ENCODE measurements at places on chromosomes 11 and 22.

DNA sequence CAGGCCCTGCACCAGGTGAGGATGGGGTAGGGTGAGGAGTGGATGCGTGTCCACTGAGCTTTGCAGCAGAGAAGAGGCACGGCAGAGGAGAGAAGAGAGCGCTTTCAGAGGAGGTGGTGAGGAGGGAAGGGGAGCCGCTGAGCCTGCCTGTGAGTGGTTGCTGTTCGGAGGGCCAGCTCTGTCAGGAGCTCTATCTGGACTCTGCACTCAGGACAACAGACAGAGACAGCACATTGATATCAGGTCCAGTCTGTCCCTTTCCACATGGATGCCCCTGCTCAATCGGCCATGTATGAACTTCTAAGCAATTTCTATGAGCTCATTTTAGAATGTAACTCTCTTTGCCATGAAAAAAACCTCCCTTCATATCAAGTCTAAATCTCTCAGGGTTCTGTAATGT is 158.6 kb downstream of the KIRREL3 start:
- H3K36me3 ChIP-seq = no peaks in the 10 kb centered on the region
- no peak overlapping the region for H3K27ac ChIP-seq
- H3K4me1 ChIP-seq = no peaks in the 10 kb centered on the region
- no peak for DNase-seq
- H3K27me3 ChIP-seq = no peaks in the 10 kb centered on the region

DNA sequence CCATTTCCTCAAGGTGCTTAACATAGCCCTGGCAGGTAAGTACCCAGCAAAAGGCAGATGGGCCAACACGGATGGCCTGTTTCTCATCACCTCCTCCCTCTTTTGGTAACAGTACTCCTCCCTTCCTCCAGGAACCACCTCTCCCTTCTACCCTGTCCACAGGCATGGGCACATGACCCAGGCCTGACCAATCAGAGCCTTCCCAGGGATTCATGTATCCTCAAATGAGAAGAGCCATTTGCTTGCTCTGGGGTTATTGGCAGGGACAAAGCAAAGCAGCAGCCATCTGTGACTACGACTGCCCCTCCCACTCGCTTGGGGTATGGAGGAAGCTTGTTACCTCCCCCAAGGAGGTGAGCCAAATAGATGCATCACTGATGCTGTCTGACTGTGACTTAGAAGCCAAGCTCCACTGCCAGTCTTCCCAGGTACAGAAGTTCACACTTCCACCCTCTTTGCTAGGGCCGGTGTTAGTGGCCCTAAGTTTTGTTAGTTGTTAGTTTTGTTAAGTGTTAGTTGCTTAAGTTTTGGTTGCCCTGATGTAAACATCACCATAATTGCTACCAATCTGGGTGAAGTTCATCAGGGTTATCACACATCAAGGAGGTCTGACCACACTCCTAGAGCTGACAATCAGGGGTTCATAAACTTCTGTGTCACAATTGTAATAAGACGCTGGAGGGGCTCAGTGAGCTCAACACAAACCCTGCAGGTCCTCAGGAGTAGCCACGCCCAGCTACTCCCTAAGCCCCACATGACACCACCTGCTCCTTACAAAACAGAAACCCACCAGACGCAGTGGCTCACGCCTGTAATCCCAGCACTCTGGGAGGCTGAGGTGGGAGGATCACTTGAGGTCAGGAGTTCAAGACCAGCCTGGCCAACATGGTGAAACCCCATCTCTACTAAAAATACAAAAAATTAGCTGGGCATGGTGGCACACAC is 57.3 kb downstream of the ARFGAP3 start:
- H3K4me1 ChIP-seq = no peaks in the 10 kb centered on the region
- H3K27ac ChIP-seq = no peak overlapping the region

- no peak for DNase-seq
- H3K36me3 ChIP-seq = no peaks in the 10 kb centered on the region
- no peaks in the 10 kb centered on the region for H3K27me3 ChIP-seq
- H3K4me3 ChIP-seq = no peak overlapping the region
- no peaks in the 10 kb centered on the region for H3K4me1 ChIP-seq
Measured at GRCh38 chr11:133724116-133724515, 121.2 kb downstream of the SPATA19 start.

DNA sequence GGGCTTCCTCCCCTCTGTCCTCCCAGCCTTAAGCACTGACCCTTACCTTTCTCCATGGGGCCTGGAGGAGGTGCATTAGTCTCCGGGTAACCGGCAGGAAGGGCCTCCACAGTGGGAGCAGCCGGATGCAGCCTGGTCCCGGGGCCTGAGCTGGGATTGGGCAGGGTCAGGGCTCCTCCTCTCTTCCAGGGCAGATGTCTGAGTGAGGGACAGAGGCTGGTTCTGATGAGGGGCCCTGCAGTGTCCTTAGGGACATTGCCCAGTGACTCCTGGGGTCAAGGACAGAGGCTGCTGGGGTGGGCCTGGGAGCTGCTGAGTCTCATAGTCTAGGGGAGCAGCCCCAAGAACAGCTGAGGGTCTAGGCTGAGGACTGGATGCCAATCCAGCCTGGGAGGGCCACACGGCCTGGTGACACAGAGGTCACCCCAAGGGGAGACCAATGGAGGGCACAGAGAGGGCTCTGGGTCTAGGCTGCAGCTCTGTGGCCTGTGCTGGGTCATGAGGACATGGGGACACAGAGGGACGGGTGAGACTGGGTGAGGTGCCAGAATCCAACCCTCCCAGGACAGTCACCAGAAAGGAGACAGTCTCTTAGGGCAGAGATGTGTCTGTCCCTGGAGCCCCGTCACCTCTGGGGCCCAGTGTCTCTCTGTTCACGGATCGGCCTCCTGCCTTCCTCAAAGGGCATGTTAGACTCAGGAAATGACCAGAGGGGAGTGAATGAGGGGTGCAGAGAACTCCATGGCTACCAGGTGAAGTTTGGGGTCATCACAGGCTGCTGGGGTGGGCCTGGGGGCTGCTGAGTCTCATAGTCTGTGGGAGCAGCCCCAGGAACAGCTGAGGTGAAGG is 6.5 kb downstream of the IGLL5 start:
- H3K27me3 ChIP-seq = no peaks in the 10 kb centered on the region
- H3K27ac ChIP-seq = no peak overlapping the region
- no peak overlapping the region for H3K4me3 ChIP-seq

All from CD4-positive, alpha-beta T cell (primary cell).